Motor neuron (in vitro differentiated cells): ENCODE measurements at places on chromosomes 4 and X. TPM values are rescaled to one million over a fixed set of nuclear protein-coding genes. Genes with fewer than 3 reads are reported as not detected.
A peak's percentile ranks its signal among the peaks of the same experiment; 100 is the strongest.

DNA sequence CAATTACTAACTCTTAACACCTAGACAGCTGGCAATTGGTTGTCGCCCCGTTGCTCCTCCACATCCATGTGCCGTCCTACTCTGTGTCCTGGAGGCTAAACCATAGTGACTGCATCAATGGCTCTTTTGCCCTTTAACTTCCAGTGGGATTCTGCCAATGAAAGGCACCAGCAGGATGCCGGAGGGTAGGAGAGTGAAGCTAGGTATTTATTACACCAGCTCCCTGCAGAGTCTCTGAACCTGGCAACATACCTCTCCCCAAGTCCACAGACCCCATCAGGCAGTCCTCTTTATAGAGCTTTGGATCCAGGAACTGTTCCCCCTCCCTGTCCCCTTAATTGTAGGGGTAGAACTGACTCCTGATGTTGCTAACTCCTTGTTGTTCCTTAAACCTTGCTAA is 426.8 kb downstream of the HNRNPD start:
- no peak for ATAC-seq

DNA sequence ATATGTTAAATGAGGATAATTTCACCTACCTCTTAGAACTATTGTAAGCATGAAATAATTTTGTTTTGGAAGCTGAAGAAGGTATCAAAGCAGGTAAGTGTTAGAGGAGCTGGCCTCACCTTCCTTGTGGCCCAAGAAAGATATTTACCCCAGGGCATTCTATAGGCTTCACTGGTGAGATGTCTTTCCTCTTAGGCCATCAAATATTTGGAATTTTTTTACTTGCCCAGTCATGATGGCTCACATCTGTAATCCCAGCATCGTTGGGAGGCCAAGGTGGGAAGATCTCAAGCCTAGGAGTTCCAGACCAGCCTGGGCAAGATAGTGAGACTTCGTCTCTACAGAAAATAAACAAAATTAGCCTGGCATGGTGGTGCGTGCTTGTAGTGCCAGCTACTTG is 6.1 kb upstream of the SMS start:
- ATAC-seq, result no peak

DNA sequence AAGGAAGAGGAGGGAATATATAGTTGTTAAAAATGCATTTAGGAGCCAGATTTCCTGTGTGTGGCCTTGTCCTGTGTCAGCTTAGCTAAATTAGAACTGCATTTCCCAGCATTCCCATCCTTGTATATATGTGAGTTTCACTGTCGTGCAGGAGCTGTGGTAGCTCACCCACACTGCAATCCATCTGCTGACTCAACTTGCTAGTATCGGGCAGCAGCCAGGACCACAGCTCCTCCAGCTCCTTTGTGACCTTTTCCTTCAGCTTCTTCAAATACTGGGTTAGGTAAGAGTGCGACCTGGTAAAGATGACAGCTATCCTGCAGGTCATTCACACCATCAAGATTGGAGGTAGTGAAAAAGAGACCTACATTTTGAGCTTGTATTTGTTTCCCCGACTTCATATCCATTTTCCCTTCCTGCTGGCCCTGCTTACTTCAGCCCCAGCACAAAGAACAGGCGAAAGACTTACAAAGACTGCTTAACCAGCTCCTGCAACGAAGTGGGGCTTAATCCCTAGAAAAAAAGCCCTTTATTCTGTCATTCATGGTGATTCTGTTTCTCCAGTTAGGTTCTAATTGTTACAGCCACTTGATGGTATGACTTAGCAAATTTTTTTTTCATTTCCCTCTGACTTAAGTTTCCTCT is 11.4 kb downstream of the ASIC5 start:
- peak; percentile 70 for ATAC-seq

- ATAC-seq, result no peak
Measured at GRCh38 chrX:124229374-124229773, 103.1 kb upstream of the TEX13D start.

DNA sequence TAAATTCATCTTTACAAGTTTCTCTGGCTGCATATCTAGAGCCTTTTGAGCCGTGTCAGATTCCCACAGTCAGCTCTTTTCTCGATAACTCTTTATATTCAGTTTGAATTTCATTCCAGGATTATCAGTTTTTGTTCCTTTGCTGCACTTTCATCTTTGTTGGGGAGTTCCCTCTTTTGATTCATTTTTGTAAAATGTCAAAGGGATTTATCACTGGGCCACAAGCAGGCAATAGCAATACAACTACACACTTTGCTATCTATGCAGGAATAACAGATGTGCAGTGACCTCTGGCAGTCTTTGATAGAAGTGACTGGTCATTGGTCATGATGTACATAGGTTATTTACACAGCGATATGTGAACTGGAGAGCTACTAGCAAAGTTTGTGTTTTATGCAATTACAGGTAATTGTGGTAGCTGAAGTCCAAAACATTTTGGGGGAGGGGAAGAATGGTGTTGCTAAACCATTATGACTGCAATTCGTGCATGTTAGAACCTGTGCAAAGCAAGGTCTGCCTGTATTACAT is 43.8 kb downstream of the HPGDS start:
- no peak for ATAC-seq

DNA sequence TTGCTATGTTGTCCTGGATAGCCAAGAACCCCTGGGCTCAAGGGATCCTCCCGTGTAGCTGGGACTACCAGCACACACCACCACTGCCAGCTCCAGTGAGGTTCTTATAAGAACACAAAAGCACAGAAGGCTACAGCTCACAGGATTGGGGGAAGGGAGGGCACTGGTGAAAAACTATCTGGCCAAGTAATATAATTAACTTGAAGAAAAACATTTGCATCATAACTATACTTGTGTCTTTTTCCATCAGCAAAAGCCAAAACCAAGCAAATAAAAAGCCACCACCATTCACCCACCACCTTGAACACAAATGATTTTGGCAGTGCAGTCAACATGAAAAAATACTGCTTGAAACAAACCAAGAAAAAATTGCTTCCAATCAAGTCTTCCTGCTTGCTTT is 188.2 kb downstream of the MAML3 start:
- no peak for ATAC-seq

LNX1 gene
- 0.57 and 0.64 TPM in 2 replicates for total RNA-seq

ASB9 gene
- total RNA-seq, result not detected in 2 replicates

CYP4V2 gene
- total RNA-seq, result 8.0 and 8.4 TPM in 2 replicates

RTL3 gene
- not detected in 2 replicates for total RNA-seq

- ATAC-seq, result no peak
Measured at GRCh38 chr4:121071640-121072223, 603 bp downstream of the NDNF start.

DNA sequence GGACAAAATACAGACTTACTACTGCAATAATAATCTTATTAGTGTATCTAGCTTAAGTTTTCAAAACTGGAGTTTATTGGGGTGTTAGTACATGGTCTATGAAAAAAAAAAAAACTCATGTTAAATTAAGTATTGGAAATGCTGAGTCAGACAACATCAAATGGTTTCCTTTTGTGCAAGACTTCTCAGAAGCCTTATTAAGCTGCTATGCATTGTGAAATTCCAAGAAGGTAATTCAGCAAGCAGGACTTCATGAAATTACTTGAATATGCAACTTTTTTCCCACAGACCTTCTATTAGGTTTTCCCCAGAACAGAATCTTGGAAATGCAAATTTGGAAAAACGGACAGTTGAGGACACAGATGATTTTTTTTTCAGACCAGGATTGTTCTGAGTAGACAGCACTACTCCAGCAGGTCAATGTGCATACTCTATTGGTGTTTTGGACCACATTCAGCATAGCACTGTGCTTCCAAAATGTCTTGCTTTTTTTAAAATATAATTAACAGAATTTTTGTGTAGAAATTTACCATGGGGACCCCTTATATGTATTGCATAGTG is 568.8 kb upstream of the TENM3 start:
- ATAC-seq, result no peak

FAM184B gene
- total RNA-seq, result 0.73 and 3.2 TPM in 2 replicates

DNA sequence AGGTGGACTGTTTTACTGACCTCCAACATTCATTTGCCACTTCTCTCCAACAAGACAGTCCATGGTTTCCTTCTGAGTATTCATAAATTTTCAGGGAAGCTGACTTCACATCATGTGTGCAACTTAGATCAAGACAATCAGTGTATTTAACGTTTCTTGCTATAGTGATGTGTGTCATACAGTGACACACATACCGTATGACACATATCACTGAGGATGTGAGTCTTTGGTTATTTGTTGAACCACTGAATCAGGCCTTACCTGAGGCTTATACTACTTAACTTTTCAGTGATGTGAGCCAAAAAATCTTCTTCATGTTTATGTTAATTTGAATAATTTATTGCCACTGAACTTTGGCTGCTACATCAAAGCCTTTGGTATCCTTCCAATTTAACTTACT is 166.8 kb downstream of the BMPR1B start:
- no peak for ATAC-seq

GAGE2A gene
- total RNA-seq, result not detected in 2 replicates

SHOX gene
- 0.11 and 0.41 TPM in 2 replicates for total RNA-seq

DNA sequence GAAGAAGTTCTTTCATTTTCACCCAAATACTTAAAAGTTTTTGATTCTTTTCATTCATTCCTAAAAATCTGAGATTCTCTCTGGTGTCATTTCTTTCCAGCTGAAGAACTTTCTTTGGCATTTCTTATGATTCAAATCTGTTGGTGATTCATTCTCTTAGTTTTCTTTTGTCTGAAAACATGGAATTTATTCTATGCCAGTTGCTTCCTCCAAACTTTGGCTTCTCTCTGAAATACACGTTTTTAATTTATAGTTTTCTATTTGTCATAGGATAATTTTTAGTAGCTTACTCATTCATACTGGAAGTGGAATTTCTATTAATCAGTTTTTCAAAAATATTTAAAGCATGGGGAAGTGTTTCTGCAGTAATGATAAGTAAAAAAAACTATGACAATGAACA is 1012.0 kb downstream of the RPA4 start:
- no peak for ATAC-seq

DNA sequence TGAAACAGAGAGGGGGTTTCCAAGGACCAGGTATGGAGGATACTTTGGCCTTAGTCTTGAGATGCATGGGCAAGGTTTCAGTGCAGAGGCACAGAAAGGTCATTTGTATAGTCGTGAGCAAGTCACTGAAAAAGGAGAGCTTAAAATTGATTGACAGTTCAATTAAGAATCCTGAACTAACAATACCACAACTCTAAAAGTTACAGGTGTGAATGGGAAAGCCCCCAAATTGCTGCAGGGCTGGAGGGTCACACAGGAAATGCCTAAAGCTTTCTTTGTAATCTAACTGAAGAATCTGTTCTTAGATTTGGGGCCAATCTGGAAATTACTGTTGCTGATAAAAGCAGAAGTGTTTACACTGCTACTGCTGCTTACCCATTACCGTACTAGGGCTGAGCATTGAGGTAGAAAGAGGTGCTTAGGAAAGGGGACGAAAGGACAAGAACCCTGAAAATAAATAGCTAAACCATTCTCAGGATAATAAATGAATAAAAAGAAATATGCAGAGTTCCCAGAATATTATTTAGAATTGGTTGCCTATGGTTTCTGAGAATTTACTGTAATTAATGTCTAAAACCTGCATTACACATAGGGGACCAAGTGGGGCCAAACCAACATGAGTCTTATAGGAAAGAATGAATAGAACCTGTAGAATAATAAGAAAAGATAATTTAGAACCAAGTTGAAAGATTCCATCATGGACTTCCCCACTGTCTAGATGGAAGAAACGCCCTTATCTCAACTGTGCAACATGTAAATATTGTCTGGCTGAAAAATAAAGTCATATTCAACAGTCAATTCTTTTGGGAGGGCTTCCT is 91.9 kb upstream of the PPP1R2C start:
- ATAC-seq, result no peak

DNA sequence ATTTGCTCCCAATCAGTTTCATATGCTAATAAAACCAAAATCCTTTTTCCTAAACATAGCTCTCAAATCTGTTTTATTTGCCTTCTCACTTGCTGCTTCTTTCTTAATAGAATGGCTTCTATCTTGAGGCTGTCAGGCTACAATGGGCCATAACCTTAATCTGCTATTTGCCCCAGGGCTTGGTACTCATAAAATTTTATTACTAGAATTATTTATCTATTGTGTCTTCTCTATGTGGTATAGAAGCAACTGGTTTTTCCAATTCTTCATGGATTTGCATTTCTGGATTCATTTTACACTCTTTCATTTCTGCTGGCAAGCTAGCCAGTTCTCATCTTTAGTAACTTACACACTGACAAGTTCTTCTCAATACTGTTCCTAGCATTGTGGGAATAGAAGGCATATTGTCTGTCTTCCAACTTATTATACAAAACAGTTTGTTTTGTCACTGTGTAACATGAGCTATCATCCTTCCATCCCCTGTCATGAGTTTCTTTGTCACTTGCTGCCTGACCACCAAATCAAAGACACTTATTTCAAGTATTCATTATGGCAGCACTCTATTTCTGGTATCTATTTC is 96.6 kb upstream of the KCNIP4 start:
- no peak for ATAC-seq

DNA sequence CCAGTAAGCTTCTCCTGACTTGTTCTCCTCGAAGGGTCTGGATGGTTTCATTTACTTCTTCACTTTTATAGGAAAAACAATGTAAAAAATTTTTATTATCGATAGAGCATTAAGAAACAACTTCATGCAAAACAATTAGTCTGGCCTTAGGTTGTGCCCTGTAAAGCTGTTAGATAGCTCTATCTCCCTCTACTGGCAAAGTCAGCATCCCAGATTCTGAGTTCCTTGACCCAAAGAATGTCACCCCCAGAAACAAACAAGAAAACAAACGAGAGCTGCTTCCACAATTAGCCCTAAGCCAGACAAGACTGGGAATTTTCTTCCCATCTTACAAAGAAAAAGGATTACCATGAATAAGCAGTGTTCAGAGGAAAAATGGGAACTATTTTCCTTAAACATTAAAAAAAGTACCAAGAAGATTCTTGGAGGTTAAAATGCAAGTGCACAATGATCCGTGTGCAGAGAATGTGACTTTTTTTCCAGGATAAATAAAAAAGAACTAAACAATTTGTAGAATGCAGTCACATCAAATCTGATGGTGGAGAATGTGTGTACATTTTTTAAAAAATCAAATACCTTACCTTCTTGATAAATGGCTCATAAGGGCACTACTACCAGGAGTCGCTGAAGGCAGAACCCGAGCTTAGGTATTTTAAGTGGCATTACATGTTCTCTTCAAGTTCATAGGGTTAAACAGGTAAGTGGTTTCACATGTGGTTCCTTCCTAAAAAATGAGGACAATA is 293.2 kb downstream of the FBXO8 start:
- ATAC-seq, result peak; percentile 74

ITM2A gene
- total RNA-seq, result not detected in 2 replicates

DNA sequence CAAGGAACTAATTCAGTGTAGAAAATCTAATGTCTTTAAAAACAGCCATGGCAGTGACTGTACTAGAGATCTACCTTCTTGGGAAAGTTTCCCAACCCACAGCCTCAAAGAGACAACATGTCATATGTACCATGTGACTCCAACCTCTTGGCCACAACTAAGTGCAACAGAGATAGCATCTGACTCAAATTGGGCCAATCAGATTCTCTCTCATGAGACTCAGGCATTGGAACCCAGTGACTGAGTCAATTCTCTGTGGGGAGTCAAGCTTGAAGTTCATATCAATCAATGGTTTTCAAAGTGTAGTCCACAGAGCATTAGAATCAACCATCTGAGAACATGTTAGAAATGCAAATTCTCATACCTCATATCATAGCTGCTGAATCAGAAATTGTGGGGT is 123.3 kb downstream of the MBNL3 start:
- ATAC-seq, result no peak

- ATAC-seq, result no peak
Measured at GRCh38 chrX:27575565-27575964, 14.6 kb upstream of the DCAF8L2 start.

- no peak for ATAC-seq
Measured at GRCh38 chr4:111937368-111937767, 207.9 kb upstream of the FAM241A start.

- peak; percentile 58 for ATAC-seq
Measured at GRCh38 chr4:2361366-2362265, 56.8 kb downstream of the ZFYVE28 start.
